ENCODE measurements at places on chromosomes 7 and 10.
A peak's percentile ranks its signal among the peaks of the same experiment; 100 is the strongest.

DNA sequence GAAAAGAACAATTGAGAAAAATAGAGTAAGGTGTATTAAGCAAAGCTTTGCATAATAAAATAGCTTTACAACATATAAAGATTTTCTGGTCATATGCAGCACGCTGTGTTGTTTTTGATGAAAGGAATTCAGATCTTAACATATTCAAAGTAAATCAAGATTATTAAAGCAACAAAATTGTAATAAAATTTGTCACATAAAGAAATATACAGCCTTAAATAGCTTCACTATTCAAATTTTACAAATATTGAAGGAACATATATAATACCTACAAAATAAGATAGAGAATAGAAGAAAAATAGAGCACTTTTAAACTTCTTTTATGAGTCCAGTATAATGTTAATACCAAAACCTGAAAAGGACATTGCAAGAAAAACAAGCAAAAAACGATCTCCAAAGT is 749.1 kb upstream of the POT1 start:
- DNase-seq: no peak

DNA sequence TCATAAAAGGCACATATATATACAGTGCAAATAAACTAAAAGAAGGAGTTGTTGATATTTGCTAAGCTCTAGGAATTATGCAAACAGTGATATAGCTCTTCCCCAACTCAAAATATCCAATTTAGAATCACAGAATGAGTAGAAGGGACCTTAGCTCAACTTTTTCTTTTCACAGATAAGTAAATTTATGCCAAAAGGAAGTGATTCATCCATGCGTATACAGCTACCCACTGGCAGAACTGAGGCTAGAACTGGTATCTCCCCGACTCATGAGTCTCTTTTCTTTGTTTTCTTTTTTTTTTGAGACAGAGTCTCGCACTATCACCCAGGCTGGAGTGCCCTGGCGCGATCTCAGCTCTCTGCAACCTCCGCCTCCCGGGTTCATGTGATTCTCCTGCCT is 54.2 kb upstream of the SVIL start:
- DNase-seq: peak; percentile 33

GRCh38 chr7:124597509-124597908 is 168.1 kb downstream of the GPR37 start:
- DNase-seq: no peak

GRCh38 chr7:76129366-76129765 is 72.3 kb upstream of the SRRM3 start:
- no peak for DNase-seq

DNA sequence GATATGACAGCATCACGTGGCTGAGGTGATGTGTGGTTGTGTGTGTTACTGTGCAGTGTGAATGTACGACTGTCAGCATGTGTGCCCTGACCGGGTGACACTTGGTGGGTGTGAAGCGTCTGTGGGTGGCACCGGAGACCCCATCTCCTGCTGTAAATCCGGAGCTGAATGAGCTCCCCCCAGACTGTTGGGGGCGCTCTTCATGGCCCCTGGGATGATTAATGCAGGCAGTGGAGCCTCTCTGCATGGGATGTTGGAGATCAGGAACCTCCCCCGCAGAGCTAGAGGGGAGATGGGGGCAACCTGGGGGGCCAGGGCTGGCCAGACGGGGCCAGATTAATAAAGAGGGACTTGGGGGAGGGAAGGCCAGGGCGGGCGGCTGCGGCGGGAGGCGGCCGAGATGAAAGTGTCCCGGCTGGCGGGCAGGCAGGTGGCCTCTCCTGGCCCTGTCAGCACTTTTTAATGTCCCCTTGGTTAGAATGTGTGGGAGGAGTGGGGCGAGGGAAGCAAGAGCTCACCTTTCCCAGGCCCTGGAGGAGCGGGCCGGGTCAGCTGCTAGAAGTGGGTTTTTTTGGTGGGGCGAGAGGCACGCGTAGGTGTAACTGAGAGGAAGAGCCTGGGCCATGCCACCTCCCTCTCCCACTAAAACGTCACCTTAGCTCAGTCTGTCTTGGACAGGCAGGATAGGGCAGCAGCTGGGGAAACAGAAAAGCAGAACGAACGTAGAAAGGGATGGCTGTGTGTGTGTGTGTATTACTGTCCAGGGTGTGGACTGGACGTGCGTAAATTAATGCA is 34.1 kb downstream of the HIF1AN start:
- DNase-seq: peak; percentile 37

DNA sequence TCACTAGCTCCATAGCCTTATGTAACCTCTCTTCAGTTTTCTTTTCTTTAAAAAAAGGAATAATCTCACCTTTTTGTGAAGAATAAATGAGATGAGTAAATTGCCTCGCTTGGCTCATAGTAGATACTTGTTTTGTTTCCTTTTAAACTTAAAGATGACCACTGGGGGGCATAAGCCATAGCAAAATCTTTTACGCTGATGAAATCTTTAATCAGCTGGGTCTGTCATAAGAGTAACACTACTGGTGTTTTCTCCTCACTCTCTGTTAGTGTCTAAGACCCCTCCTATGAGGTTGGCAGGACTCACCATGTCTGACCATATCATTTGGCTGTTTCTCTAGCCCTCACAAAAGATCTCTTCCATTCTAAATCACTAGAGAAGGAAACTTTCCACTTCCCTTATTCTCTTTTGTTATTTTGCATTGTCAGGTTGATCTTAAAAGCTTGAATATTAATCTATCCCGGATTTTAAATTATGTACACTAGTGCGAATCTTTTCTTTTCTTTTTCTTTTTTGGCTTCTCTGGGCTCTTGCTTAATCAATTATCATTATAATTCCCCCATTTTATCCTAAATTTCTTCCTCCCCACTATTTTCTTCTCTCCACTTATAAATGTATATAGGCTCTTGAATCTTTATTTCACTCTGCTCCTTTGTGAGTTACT is 12.5 kb downstream of the STAG3 start:
- peak; percentile 42 for DNase-seq

Data from HCT116 (cell line).